BJ (cell line): ENCODE measurements at places on chromosomes 6 and 20.

DNA sequence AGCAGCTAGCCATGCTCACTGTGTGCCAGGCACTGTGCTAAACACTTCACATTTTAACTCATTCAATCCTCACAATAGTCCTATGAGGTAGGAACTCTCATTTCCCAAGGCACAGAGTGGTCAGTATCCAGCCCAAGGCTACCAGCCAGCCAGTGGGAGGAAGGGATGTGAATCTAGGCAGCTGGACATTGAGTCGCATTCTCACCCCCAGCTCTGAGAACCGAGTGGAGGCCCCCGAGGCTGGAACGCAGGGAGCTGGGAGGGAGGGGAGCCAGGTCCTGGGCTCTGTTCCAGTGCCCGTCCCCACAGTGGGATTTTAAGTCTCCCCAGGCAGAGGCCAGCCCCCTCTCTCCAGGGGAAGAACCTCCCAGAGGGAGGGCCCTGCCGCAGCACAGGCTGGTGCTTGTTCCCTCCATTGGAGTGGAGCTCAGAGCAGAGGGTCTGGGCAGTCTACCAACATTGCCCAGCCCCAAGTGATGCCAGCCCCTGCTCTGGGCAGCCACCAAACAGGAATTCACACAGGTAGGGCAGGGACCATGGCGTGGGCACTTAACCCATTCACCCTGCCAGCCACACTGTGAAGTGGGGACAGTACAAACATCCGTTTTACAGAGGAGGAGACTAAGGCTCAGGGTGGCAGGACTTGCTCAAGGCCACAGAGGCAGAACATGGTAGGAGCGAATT is 131.3 kb downstream of the CEBPB start:
- no peak for DNase-seq

- no peak for DNase-seq
These were observed 29.1 kb downstream of the OPN5 start for GRCh38 chr6:47810885-47811284.

- no peak for DNase-seq
These were observed 4.6 kb downstream of the FOXQ1 start for GRCh38 chr6:1316489-1316971.

- DNase-seq = no peak
These were observed 527.7 kb downstream of the ADGRB3 start for GRCh38 chr6:69162811-69163210.

- DNase-seq = no peak
These were observed 44.9 kb downstream of the NRN1 start for GRCh38 chr6:5961836-5962235.

- no peak for DNase-seq
These were observed 914.7 kb upstream of the CITED2 start for GRCh38 chr6:140289186-140289585.
